ENCODE measurements at places on chromosomes 7 and 10.

DNA sequence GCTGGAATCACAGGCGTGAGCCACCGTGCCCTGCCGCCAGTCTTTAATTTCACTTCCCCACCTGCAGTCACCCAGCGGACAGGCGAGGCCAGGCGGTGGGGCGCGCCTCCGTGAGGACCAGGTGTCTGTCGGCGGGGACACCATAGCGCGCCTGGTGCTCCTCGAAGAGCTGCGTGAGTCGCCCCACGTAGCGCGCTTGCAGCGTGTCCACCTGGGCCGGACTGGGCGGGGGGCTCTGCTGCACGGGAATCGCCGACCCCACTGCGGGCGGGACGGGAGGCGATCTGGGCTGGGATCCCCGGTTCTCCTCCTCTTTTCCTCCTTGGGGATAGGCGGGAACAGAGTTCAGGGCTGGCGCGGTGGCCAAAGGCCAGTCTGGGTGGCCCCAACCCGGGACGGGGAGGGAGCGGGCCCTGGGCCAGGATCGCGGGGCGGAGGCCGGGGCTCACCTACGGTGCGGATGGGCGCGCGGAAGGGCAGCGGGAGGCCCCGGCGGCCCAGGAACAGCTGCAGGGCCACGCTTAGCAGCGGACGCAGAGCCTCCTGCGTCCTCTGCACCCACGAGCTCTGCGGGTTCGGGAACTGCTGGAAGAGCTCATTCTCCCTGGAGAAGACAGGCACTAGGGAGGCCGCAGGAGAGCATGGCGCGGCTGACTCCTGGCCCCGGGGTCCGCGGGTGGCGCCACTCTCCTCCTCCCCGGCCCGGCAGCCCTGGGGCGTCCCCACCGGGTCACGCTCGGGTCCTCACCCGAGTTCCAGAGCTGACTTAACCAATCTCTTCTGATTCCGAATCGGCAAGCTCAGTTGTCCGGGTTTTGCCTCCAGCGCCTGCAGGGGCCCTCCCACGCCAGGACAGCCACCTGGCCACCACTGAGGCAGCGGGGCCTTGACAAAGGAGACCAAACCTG is 1.1 kb upstream of the MOGAT3 start:
- no peak for DNase-seq

GRCh38 chr10:102229810-102230263 is 3.7 kb downstream of the ELOVL3 start:
- peak; percentile 86 for DNase-seq

DNA sequence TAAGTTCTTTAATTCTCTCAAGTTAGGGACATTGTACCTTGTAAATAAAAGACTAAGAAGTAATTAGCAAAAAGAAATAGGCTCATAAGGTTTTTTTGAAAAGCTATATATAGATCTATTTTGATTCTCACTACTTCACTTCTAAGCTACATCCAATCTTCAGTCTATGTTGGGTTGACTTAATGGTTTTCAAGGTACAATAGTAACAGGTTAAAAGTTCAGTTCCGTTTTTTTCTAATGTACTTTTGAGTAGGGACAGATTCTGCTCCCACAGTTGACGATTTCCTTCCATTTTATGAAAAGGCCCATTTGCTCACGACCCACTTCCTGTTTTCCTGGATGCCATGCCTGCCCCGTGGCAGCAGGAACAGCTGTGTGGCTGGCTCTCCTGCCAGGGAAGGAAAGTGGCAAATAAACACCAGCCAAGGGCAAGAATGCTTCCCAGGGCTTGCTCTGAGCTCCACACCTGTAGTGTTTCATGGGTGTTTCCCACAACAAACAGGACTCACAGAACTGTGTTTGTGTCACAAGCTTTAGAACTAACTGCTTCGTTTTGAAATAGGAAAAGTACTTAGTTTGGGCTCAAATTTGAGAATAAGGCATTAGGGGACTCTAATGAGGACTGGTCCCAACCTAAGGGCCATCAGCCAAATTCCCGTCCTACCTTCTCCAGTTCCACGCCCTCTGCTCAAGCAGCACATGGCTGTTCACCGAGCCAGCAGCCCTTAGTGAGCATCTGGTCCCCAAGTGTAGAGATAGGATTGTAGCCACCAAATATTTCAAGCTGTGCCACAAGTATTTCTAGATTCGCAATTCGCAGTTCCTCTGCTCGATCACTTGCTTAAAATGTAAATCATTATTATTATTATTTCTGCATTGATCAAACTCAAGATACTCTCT is 240.7 kb downstream of the COBL start:
- DNase-seq = no peak

GRCh38 chr7:106062521-106062931 is 49.6 kb downstream of the SYPL1 start:
- DNase-seq = no peak

DNA sequence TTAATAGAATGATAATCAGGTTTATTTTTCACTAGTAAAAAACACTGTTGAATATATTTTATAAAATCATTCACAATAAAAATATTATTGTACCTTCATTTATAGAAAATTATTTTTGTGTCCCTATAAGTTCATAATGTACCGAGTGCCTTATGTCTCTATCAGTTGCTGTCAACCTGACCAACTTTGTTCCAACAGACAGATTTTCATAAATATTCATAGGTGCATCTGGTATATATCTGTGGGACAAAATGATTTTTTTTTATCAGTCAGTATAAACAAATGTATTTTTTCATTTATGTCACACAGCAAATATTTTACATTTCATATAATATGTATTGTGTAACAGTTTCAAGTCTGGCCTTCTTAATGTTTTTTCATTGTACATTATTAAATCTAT is 195.9 kb downstream of the HGF start:
- DNase-seq = no peak

GRCh38 chr7:144063710-144064109 is 5.9 kb upstream of the OR2A25 start:
- DNase-seq = peak; percentile 35

DNA sequence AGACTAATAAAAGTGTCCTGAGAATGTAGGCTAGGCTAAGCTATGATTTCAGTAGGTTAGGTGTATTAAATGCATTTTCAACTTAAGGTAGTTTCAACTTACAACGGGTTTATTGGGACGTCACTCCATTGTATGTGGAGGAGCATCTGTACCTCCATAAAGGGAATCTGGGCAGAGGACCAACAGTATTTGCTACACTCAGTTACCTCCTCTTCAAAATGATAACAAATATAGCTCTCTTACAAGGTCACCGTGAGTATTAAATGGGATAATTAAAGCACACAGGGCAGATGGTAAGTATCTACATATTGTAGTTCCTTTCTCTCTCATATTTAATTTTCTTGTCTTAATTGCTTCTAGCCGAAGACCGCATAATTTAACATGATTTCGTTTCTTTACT is 59.0 kb upstream of the FGL2 start:
- DNase-seq = no peak

- DNase-seq = no peak
Measured at GRCh38 chr10:60967260-60967659, 23.3 kb upstream of the RHOBTB1 start.

DNA sequence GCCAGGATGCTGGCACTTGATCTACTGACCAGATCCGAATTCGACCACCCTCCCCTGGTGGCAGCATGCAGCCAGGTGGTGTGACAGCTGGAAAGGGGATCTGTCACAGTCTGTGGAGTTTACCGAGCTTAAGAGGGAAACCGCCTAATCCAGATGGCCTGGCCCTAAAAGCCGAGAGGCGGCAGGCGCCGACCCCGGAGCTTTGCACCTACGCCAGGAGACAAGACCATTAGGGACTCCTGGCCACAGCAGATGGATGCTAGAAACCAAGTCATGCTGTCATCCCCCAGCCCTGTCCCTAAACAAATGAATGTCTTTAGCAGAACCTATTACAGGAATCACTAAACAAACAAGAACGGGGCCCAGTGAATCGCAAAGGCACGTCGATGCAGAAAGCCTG is 27.7 kb downstream of the RCC1L start:
- DNase-seq = no peak

DNA sequence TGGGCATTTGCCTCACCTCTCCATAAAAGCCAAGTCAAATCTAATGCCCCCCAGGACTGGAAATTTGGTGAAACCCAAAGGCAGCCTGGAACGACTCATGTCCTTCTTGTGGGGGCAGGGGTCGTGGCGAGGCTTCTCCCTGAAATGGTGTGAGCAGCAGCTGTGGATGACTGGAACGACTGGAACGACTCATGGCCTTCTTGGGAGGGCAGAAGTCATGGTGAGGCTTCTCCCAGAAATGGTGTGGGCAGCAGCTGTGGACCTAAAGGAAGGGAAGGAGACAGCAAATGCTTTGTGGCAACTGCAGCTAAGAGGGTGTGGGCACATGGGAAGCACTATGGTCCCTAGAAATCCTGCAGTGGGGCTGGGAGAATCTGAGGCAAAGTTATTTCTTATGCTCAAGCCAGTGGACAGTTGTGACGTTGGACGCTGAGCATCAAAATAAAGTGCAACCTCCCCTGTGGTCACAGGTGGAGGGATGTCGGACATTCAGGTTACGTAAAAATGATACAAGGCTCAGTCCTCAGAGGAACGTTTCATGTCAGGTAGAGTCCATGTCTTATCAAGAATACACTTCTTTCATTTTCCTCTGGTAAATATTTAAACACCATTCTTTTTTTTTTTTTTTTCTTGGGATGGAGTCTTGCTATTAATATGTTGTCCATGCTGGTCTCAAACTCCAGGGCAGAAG is 107.0 kb upstream of the KIF5B start:
- DNase-seq = no peak

GRCh38 chr10:31299119-31299518 is 19.9 kb upstream of the ZEB1 start:
- DNase-seq = no peak

- DNase-seq = no peak
Measured at GRCh38 chr10:53664282-53665019, 891.9 kb upstream of the MBL2 start.

- no peak for DNase-seq
Measured at GRCh38 chr10:71232089-71232998, 20.0 kb downstream of the UNC5B start.

DNA sequence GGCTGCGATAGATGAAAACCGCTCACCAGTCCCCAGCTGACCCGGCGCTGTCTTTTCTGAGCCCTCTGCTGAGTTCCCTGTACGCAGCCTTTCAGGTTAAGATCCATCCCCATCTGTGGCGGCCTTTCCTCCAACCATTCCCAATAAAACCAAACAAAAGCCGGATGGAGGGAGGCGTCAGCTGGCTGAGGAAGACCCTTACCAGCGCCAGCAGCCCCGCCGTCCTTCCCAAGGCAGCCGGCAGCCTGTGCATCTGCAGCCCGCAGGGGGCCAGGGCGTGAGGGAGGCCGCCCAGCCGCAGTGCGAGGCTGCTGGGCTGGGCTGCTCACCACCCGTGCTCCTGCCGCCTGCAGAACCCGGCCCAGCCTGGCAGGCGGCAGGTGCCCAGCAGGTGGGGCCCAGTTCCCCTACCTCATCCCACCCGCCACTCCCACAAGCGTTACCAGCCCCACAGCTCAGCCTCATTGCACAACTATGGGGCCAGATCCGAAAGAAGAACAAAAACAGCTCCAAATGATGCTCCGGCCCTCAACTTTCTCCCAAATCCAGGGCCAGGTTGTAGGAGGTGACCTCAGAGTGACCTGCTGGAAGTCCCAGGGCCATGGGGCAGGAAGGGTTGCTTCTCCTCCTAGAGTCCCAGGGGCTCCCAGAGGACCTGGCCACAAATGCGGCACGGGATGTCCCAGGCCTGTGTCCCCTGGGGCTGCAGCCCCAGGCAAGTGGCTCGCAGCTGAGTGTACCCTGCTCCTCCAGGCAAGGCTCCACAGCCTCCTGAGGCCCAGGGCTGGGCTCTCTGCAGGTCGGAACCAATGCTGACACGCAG is 23.8 kb downstream of the PAPOLB start:
- DNase-seq = no peak

- no peak for DNase-seq
Measured at GRCh38 chr7:71682181-71682580, 550.2 kb downstream of the GALNT17 start.

GRCh38 chr10:36271627-36272340 is 629.7 kb upstream of the FZD8 start:
- DNase-seq = no peak

GRCh38 chr10:103692952-103693811 is 162.2 kb downstream of the SH3PXD2A start:
- no peak for DNase-seq

DNA sequence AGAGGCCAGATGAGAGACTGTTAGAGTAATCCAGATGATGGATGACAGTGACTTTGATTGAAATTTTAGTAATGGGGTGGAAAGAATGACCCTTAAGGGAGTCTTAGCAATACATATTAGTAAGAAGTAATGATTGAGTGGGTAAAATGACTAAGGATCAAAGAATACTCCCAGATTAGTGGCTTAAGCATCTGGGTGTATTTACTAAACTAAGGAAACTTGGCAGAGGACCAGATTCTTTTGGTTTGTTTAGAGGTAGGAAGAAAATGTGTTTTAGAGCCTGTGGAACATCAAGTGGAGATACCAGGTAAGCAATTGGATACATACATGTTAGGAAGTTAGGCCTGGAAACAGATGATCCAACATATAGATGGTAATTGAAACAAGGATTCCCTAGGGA is 58.8 kb upstream of the ADRA2A start:
- no peak for DNase-seq

- no peak for DNase-seq
Measured at GRCh38 chr7:142647749-142648148, 101.5 kb upstream of the PRSS1 start.

GRCh38 chr7:76310102-76310957 is 7.9 kb downstream of the HSPB1 start:
- no peak for DNase-seq

DNA sequence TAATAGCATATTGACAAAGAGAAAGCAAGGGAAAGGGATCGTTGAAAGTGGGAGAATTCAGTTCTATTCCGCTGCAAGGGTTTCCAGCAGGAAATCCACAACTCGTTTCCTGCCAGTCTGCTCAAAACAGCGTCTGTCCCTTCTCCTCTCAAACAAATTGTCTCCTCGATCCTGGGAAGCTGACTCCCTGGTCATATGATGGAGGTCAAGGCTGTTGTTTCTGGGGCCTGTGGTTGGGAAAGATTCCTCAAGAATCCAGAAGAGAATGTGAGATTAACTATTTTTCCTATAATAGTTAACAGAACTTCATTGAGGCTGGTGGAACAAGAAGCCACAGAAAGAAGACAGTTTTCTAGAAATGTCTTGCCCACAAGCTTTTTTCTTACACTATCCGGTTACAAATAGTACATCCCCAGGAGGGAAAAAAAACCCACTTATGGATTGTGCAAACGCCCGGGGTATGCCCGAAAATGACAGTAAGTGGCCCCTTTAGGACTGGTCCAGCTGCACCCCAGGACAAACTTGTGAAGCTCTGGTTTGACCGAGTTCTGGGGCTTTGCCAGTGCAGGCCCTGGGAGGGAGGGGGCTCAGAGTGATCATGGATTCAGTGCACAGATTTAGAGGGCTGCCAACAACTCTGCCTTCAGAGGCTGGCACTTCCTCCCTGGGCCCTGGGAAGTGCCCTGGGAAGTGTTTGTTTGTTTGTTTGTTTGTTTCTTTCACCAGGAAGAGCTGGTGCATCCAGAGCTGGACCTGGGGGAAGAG is 49.4 kb upstream of the CTBP2 start:
- DNase-seq = no peak

GRCh38 chr10:31974434-31975124 is 45.9 kb upstream of the ARHGAP12 start:
- no peak for DNase-seq

DNA sequence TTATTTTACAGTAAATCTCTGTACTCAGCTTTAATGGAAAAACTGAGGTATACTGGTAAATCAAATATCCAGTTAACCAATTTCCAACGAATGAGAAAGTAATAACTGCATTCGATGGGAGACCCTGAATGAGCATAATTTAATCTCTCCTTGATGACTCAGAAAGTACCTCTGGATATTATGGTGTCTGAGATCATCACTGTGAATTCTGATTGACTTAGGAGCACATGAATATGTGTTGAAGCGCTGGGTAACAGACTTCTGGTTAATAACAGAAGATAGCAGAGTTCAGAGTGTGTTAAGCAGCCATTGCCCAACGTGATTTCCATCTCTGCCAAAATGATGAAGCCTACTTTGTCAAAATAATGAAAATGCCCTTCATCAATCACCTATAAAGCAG is 116.6 kb downstream of the NRP1 start:
- no peak for DNase-seq

Measured in hematopoietic multipotent progenitor cell treated with erythropoietin and hydrocortisone succinate and interleukin-3 and kit ligand, for 17 days (in vitro differentiated cells).